ENCODE measurements at places on chromosomes 5 and 9.
A peak's percentile ranks its signal among the peaks of the same experiment; 100 is the strongest.

GRCh38 chr5:54909911-54910870 lies 75.2 kb downstream of the ESM1 start:
- no peak for DNase-seq

DNA sequence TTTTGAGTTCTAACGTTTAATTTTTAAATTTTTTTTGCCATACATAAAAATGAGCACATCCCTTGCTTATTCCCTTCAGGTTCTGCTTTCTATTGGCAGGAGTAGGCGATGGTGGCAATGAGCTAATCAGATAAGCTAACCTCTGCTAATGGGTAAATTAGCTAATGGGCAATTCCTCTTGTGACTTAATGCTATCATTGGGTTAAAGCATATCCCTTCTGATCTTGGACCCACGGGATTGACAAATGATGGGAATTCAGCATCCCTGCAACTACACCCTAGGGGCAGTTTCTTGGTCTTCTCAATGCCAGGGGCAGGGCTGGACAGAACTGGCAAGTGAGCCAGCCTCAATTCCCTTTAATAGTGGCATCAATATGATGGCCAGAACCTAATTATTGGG lies 70.2 kb upstream of the IL12B start:
- DNase-seq, result no peak

DNA sequence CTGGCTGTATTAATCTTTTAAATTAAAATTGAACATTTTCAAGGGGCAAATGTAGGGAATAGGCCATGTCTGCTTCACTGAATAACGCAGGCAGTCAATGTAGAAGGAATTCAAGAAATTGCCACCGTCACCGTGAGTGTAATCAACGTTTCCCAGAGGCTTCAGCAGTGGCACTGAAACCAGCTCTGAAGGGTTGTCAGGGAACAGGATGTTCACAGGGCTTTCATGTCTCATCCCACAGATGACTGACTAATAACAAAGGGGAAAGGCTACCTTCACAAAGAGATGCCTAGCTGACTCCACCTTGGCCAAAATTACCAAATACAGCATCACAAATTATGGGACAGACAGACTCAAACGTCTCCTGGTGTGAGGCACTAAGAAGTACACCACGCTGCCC lies 70.4 kb upstream of the SIMC1 start:
- DNase-seq, result no peak

GRCh38 chr9:137982200-137982599 lies 104.6 kb downstream of the CACNA1B start:
- DNase-seq, result peak; percentile 23

DNA sequence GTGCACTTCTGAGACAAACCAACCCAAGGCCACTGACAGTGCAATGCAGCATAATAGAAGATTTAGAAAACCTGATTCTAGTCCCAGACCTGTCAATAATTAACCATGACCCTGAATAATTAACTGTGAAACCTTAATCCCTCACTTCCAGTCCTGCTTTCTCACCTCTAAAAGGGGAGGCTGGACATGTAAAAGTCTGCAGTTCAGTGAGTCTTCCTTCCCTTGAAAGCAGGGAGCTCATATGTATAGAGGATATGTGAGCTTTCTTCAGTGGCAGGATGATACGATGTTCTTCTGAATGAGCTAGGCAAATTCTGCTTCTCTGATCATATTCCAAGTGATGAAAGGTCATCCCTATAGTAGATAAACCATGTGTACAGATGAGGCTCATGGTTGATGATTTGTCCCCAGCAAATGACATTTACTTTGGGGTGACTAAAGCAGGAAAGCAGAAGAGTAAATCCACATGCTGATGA lies 2.9 kb downstream of the KCNV2 start:
- DNase-seq, result no peak

DNA sequence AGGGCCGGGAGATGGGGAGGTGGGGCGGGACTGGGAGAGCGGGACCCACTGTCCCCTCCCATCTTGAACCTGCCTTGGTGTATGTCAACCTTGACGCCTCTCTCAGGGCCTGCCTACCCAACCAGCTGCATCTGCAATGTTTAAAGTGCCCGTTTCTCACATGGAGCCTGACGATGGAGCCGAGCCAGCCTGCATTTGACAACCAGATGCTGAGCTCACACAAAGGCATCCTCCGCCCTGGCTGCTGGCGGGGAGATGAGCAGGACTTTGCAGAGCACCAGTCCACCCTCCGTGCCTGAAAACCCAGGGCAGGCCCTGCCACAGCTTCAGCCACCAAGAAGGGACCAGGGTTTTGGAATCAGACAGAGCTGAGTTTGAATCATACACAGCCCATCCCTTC lies 141.1 kb upstream of the SMIM23 start:
- DNase-seq, result no peak

DNA sequence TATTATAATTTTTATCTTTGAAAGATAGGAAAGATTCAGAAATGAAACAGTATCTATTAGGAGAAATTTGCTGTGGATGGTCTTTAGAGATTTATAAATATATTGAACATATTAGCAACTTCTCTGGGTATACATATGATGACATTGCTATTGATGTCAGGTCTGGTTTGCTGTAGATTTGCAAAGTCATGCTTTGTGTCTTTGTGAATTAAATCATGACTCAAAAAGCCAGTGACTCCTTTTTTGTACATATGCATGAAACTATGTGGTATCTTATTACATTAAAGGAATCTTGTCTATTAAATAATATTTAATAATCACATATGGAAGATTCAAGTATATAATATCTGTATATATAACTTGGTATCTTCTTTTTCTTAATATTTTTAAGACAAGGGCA lies 141.9 kb downstream of the ST8SIA4 start:
- no peak for DNase-seq

GRCh38 chr9:6842584-6842947 lies 84.8 kb downstream of the KDM4C start:
- no peak for DNase-seq

- DNase-seq, result peak; percentile 43
These were observed 13.7 kb upstream of the FCHSD1 start for GRCh38 chr5:141664733-141665461.

DNA sequence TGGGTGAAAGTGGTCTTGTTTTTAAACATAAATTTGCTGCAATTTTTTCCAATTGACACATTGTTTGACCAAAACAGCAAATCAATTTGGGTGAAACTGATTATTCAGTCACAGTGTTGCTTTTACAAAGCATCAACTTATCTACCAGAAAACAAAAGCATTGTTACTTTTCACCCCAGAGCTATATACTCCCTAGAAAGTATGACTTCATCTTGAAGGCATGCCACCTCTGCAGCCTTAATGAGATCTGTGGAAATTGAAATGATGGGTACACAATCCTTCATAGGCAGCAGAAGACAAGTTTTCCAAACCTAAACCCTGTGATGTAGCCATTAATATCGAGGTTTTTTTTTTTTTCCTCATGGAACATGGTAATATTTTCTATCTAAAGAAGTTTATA lies 615.9 kb downstream of the CHSY3 start:
- no peak for DNase-seq

- peak; percentile 54 for DNase-seq
These were observed 69.8 kb downstream of the ICE1 start for GRCh38 chr5:5492087-5492933.

DNA sequence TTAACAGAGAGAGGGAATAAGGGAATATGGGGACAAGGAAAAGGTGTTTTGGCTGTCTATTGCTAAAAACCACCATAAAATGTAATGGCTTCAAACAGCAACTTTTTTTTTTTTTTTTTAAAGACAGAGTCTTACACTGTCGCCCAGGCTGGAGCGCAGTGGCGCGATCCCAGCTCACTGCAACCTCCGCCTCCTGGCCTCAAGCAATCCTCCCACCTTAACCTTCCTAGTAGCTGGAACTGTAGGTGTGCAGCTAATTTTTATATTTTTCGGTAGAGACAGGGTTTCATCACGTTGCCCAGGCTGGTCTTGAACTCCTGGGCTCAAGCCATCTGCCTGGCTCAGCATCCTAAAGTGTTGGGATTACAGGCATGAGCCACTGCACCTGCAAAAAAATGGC lies 4.3 kb upstream of the SPATA24 start:
- no peak for DNase-seq

- DNase-seq, result no peak
These were observed 11.5 kb upstream of the FBXO38 start for GRCh38 chr5:148372166-148372725.

DNA sequence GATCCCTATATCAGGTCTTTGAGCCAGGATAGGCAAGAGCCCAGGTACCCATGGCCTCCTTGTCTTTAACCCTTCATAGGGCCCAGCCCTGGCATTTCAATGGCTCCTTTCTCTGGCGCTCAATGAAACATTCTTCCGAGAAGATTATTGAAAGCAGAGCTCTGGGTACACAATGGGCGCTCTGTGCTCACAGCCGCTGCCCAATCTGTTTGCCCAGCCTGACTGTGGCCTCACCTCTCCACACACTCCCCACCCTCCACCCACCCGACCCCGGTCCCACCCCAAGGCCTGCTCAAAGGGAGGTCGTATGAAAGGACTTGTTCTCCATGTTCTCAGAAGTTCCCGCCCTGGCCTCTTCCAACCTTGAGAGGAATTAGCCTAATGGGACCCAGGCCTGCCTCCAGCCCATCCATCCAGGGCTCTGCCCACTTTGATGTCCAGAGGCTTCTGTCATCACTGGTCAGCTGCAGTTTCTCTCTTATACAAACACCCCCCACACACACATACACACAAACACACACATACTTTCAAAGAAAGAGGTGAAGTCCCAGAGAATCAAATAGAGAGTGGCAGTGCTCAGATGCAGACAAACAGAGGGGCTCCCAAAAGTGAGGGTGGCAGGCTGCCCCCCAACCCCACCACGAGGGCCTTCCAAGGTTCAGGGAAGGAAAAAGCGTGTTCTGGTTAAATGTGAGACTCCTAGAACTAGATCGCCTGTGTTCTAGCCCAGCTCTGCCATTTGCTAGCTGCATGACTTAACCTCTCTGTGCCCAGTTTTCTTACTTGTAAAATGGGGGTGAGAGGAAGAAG lies 5.1 kb upstream of the ARSI start:
- DNase-seq, result no peak

GRCh38 chr9:102551346-102551745 lies 443.8 kb upstream of the CYLC2 start:
- no peak for DNase-seq

DNA sequence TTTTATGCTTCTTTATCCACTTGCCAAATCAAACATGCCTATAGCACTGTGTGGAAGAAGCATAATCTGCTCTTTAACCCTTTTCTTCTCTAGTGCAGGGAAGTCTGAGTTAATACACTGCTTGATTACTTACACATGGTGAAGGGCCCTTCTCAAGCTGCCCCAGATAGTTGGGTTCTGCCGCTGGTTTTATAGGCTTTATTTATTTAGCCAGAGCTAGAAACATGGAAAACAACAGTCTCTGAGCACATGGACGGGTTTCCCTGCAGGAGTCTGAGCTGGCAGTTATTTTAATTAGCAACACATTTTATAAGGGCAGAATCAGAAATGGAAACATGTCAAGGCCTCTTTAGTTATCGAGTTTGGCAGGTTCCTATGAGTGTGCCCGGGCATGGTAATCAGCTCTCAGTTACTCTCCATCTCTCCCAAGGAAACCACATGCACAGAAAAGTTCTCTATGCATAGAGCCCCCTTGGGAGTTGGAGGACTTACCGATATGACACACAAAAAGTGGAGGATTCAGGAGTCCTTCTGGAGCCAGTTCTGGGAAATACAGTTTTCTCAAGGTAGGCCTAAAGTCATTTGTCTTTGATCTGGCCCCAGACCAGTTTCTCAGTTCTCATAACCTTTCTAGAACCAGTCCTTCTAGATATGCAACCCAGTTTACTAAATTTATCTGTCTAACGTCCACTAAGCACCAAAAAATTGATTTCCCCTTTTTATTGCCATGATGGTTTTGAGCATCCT lies 564.8 kb downstream of the ACTL7B start:
- DNase-seq, result no peak

- no peak for DNase-seq
These were observed 33.9 kb downstream of the G3BP1 start for GRCh38 chr5:151805414-151806223.

DNA sequence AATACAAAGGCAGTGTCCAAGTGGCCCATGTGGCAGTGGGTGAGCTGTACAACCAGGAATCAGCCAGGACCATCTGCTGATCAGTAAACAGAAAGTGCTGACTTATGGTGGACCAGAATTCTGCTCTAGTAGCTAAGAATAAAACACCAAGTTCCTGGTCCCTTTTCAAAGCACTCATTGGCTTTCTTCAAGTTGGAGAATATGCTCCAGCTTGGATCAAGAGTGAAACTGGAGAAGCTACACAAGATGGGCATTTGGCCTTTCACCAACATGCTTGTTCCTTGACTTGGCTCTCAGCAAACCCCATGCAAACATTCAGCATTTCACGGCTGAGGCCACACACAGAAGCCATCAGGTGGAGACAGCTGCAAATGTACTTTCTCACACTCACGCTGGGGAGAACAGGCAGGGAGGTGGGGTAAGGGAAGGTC lies 32.1 kb downstream of the MARCHF3 start:
- no peak for DNase-seq

- no peak for DNase-seq
These were observed at the start of gene GRK6 for GRCh38 chr5:177426566-177427210. Gene GRK6, plus strand, starts transcription at chr5:177426676. Its CDS starts 170 bp downstream, at chr5:177426846.

DNA sequence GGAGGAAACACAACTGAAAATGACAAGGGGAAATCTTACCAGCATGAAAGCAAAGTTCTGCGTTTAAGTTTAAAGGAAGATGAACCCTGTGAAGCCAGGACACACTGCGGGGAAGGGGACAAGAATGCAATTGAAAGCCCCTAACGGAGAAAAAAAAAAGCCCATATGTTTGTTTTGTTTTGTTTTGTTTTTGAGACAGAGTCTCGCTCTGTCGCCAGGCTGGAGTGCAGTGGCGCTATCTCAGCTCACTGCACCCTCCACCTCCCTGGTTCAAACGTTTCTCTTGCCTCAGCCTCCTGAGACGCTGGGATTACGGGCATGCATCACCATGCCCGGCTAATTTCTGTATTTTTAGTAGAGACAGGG lies 2.9 kb downstream of the STK10 start:
- no peak for DNase-seq

- DNase-seq, result no peak
These were observed 616.3 kb downstream of the SLCO4C1 start for GRCh38 chr5:101679816-101680215.

GRCh38 chr5:113713051-113713450 lies 199.6 kb downstream of the YTHDC2 start:
- no peak for DNase-seq

- no peak for DNase-seq
These were observed 29.6 kb upstream of the VLDLR start for GRCh38 chr9:2591967-2592366.

DNA sequence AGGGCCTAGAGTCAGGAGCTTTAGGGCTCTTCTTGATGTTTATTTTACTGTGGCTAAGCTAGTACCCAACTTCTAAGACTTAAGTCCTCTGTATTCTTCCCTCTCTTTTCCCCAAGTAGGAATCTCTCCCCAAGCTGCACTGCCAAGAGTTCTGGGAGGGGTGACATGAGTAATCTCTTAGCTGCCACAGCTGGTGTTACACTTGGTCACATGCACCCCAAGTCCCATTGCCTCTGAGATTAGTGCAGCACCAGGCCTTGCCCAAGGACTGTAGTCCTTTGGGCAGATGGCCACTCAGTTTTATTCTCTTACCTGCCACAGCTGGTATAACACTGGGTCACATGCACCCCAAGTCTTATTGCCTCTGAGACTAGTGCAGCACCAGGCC lies 114.7 kb upstream of the RIOK2 start:
- no peak for DNase-seq

- no peak for DNase-seq
These were observed 25.2 kb downstream of the NEURL1B start for GRCh38 chr5:172666251-172666650.

Data from LNCaP clone FGC (cell line).